ENCODE measurements at places on chromosomes 1 and 21.
A peak's percentile ranks its signal among the peaks of the same experiment; 100 is the strongest.

GRCh38 chr1:2253036-2253796 is 25.1 kb downstream of the SKI start:
- H3K27ac ChIP-seq, result peak overlapping the region; percentile 67
- H3K4me3 ChIP-seq, result peak overlapping the region; percentile 65
- peaks cover 27% of the 10 kb centered on the region for H3K4me1 ChIP-seq
- no peak for DNase-seq

DNA sequence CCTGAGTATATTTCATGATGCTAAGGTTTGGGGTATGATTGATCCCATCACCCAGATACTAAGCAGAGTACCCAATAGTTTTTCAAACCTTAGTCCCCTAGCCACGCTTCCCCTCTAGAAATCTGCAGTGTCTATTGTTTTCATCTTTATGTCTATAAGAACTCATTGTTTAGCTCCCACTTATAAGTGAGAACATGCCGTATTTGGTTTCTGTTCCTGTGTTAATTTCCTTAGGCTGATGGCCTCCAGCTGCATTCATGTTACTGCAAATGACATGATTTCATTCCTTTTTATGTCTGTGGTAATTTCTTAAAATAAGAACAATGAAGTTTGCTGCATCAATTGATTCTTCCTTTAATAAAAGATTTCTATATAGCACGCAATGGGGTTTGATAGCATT is 301.3 kb downstream of the PLPP3 start:
- no peaks in the 10 kb centered on the region for H3K4me1 ChIP-seq
- DNase-seq, result no peak
- H3K27ac ChIP-seq, result no peak overlapping the region
- H3K4me3 ChIP-seq, result no peak overlapping the region
- no peaks in the 10 kb centered on the region for H3K36me3 ChIP-seq
- peaks cover 3% of the 10 kb centered on the region for H3K27me3 ChIP-seq

GRCh38 chr1:221573756-221574155 is 168.1 kb downstream of the DUSP10 start:
- H3K27me3 ChIP-seq, result no peaks in the 10 kb centered on the region
- DNase-seq, result no peak
- H3K4me1 ChIP-seq, result no peaks in the 10 kb centered on the region
- no peaks in the 10 kb centered on the region for H3K36me3 ChIP-seq
- no peak overlapping the region for H3K27ac ChIP-seq
- no peak overlapping the region for H3K4me3 ChIP-seq

GRCh38 chr1:78073441-78073840 is 27.7 kb downstream of the GIPC2 start:
- peaks cover 24% of the 10 kb centered on the region for H3K4me1 ChIP-seq
- peak overlapping the region; percentile 65 for H3K27ac ChIP-seq
- no peak overlapping the region for H3K4me3 ChIP-seq
- DNase-seq, result no peak

DNA sequence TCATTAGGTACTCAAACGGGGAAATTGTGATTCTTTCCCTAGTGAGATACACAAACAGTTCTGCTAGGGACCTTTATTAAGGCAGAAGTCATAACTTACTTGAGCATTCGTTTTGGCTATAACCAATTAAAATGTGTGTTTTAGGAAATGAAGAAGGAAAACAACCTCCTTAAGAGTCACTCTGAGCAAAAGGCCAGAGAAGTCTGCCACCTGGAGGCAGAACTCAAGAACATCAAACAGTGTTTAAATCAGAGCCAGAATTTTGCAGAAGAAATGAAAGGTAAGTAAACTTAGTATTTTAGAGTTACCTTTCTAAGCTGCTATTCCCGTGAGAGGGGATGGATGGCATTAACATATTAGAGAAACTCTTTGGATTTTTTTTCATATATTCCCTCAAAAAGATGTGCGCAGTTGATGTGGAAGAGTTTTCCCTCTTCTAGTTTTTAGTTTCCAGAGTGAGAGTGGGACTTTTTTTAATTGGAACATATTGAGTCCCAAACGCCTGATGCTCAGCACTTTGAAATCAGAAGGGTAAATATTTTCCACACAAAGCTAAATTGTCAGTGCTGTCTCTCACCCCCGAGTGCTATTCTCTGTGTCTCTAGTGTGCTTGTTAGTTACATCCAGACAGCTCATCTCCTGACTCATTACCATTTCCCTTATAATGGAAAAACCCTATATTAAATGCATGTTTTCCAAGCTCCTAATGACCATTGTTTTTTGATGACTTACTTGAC is 34.9 kb downstream of the CENPF start:
- H3K4me1 ChIP-seq, result no peaks in the 10 kb centered on the region
- H3K4me3 ChIP-seq, result no peak overlapping the region
- no peaks in the 10 kb centered on the region for H3K27me3 ChIP-seq
- DNase-seq, result peak; percentile 25
- H3K27ac ChIP-seq, result no peak overlapping the region

DNA sequence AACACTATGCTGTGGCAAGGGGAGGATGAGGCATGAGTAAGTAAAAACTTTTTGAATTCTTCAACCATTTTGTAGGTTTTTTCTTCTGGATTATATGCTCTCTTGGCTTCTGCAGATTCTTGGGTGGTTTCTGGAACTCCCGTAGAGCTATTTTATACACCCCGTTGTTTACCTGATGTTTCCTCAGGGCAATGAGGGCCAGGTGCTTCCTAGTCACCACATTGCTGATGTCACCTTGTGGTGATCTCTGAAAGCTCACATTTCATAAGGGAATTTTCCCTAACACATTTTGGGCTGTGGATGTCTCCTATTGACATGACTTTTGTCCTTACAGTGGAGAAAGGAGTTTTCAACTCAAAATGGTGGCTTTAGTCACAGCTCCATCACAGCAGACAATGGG is 356.6 kb downstream of the PLA2G4A start:
- no peak overlapping the region for H3K4me3 ChIP-seq
- no peak overlapping the region for H3K27ac ChIP-seq

Data from endothelial cell (in vitro differentiated cells).